SHP77 treated with DMSO at 0.1 percent for 48 hours (cell line): ENCODE measurements at places on chromosomes 3 and 15.
A peak's percentile ranks its signal among the peaks of the same experiment; 100 is the strongest.

DNA sequence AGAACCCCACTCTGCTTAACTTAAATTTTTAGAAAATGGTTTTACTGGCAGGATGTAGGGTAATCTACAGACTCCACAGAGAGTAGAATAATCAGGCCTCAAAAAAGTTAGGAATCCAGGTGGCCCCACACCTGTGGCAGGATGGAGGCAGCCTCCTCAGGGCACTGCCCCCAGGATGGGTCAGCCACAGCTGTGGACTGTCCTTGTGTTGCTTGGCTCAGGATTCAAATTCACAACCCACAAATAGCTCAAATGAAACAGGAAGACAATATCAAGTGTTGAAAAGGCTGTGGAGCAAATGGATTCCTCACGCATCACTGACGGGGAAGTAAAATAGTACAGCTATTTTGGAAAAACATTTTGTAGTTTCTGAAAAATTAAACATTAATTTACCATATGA, 36.8 kb upstream of the KY start:
- DNase-seq = no peak

- no peak for DNase-seq
Observed at GRCh38 chr3:57951066-57951882, 56.9 kb upstream of the FLNB start.

- DNase-seq = no peak
Observed at GRCh38 chr15:86355801-86356200, 276.1 kb downstream of the AGBL1 start.

DNA sequence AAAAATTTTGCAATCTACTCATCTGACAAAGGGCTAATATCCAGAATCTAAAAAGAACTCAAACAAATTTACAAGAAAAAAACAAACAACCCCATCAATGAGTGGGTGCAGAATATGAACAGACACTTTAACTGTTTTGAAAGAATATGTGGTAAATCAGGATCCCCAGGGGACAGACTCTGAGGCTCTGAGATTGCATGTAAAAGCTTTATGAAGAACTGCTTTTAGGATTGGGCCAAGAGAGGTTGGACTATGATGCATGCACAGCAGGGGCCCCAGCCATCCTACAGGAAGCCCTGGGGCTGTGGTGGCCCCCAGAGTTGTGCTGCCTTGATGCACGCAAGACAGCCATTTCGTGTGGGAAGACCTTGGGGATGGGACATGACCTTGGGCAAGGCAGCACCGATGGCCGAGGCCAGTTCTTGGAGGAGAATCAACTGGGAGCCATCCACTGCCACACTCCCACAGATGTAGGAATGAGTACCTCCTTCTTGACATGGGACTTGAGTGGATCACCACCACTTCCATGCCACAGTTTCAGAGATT, 298.1 kb upstream of the THBS1 start:
- DNase-seq = no peak

DNA sequence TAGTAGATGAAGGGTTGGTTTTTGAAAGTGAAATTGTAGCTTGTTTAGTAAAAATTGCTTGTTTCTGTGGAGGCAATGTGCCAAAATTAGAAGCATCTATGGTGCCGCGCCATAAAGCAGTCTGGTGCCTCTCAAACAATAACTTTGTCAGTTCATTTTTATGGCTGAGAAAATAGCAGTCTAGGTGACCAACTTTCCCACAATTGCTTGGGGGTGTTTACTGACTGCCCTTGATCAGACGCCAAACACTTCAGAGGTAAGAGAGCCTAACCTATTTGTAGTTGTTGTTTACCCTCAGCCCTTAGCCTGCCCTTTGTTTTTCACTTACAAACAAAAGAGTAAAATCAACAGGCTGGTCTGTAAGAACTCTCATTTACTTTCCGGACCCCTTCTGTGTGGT, 174.5 kb downstream of the FNDC3B start:
- DNase-seq = no peak

- DNase-seq = no peak
Observed at GRCh38 chr3:178562143-178562946, 26.1 kb downstream of the KCNMB2 start.

DNA sequence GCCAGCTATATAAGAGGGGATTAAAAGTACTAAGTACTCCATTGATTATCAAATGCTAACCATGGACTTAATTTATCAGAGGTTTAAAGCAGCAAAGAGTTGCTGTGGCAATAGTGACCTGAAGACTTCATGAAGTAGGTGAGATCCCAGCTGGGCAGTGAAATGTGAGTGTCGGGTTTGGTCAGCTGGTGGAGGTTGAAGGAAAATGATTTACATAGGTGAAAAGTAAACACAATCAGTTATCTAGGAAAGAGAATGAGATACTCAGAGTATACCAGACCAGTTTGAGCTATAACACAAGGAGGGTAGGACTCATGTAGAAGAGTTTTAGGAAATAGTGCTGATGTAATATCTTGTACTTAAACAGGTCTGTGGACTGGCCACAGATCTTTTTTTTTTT, 16.5 kb upstream of the FBXO22 start:
- peak; percentile 38 for DNase-seq

DNA sequence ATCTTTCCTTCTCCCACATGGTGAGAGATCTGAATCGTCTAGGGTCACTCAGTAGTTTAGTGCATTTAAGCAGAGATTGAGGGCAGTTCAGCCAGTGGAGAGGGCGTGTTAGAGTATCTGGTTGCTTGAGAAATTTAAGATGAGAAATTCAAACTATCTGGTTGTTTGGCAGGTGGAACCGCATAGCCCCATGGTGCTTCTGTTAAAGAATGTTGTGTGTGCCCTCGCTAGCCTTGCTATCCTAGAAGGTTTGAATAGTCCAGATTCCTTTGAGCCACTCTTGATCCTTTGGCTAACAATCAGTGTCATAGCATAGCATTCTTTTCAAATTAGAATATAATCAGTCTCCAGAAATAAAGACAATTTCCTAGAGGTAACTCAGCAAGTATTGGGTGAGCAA, 32.1 kb downstream of the ABHD17C start:
- DNase-seq = no peak

- DNase-seq = no peak
Observed at GRCh38 chr3:63571682-63572081, 80.8 kb upstream of the SNTN start.

GRCh38 chr3:69376731-69377130, 9.2 kb downstream of the FRMD4B start:
- DNase-seq = no peak

GRCh38 chr3:42706721-42707619, 4.4 kb upstream of the HHATL start:
- no peak for DNase-seq

DNA sequence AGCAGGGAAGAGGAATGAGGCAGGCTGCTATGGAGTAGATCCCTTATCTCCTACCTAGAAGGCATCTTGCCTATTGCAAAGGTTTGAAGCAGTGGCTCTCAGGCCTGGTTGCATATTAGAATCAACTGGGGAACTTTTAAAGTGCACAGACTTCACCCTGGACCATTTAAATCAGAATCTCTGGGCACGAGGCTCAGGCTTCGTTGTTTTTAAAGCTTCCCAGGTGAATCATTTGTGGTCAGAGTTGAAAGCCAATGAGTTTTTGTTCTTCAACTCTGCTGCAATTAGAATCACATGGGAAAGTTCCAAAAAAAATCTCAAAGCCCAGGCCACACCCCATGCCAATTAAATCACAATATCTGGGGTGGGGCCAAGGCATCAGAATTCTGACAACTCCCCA, 773.1 kb downstream of the AGBL1 start:
- DNase-seq = no peak

- DNase-seq = no peak
Observed at GRCh38 chr3:49377483-49377882, 19.3 kb upstream of the GPX1 start.

GRCh38 chr3:53097887-53098286, 32.3 kb downstream of the RFT1 start:
- DNase-seq = no peak

GRCh38 chr3:129690406-129690805, 83.9 kb upstream of the PLXND1 start:
- DNase-seq = peak; percentile 46

DNA sequence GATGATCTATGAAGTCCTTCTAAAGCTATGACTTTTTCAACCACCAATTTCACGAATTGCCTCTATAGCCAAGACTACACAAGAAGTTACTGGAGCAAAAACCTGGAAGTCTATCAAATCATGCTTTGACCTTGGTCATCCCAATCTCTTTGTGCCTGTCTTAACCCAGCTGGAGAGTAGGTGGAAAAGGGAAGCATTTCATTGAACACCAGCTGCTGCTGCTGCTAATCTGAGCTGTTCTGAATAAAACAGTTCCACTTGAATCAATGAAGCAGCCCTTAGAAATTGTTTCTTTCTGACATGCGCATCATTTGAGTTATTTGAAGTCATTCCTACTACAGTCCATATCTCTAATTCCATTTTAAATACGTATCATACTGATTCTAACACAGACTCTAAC, 7.3 kb upstream of the UBE3A start:
- DNase-seq = no peak

DNA sequence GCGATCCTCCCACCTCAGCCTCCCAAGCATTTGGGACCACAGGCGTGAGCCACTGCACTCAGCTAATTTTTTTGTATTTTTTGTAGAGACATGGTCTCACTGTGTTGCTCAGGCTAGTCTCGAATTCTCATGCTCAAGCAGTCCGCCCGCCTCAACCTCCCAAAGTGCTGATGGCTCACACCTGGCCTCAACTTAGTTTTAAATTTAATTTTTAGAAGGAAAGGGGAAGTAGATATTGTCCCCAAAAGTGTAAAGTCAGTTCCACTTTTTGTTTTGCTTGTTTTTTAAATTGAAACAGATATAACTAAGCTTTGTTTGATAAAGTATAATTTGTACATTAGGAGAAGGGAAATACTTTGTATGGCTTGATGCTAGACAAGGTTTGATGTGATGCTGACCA, 31.3 kb upstream of the NFKBIZ start:
- no peak for DNase-seq

GRCh38 chr3:190044974-190045373, 75.7 kb downstream of the P3H2 start:
- DNase-seq = no peak

- DNase-seq = no peak
Observed at GRCh38 chr15:61545763-61546162, 316.7 kb upstream of the RORA start.
